CD4-positive, alpha-beta T cell treated with Interleukin-1 beta for 1 hour (primary cell): ENCODE measurements at places on chromosomes 7 and 10.

GRCh38 chr10:86952106-86952505, 5.3 kb downstream of the MMRN2 start:
- no peak for DNase-seq

DNA sequence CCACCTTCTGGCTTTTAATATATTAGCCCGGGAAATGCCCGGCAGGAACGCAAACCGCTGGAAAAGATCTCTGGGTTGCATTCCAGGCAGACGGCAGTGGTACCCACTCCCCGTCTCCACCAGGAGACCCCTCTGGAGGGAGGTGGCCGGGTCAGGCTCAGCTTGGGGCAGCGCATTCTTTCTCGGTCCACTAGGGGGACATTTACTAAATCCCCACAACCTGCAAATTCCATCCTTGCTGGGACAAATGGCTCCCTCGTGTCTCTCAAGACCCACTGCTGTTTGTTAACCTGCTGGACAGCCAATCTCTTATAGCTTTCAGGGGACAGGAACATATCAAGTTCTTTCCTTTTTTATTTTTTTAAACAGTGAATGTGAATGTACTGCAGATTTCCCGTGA, 45.8 kb upstream of the CARD11 start:
- no peak for DNase-seq

DNA sequence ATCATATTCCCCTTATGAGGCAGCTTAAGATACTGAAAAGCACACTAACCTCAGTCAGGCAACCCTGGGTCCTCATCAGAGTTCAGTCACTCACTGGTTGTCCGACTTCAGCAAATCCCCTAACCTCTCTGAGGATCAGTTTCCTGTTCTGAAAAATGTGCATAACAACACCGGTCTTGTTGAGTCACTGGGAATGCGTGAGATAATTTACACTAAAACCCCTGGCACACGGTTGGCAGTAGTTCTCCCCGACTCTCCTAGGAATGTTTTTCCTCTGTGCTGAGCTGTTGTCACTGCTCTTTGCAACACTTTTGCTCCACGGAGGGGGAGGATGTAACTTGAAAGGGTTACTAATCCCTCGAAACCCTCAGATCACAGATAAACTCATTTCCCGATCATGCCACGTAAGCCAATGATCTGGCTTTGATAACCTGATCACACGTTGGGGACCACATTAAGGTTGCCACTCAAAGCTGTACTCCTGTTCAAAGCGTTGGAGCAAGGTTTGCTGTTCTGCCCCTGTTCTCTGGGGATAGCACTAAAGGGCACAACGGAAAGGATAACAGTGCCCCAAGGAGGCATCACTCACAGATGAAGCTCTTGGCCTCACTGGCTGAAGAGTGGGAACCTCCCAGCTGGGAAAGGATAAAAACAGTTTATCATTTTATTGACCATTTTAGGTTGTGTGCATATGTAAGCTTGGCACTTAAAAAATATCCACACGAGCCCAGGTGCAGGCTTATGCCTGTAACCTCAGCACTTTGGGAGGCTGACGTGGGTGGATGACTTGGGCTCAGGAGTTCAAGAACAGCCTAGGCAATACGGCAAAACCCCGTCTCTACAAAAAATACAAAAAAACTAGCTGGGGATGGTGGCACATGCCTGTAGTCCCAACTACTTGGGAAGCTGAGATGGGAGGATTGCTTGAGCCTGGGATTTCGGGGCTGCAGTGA, 5.0 kb upstream of the RBM17 start:
- DNase-seq, result peak; percentile 54

GRCh38 chr10:36669615-36670352, 455.6 kb upstream of the ANKRD30A start:
- no peak for DNase-seq

- DNase-seq, result no peak
These were observed 152.9 kb upstream of the CSTF2T start for GRCh38 chr10:51852297-51852696.

DNA sequence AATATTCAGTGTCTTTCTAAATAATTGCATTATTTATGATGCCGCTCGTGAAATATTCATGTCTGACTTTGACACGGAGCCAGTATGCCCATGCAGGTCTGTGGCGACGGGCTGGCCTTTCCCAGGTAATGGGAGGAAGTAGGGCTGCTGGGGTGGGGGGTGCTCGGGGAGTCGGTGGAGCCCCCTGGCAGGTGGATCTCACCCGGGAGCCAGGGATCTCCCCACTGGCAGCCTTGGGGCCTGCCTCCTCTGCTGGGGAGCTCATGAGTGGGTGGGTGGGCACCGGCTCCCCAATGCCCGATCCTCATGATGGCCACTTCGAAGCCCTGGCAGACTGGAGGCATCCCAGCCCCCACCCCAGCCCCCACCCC, 52.8 kb downstream of the PWWP2B start:
- DNase-seq, result no peak

DNA sequence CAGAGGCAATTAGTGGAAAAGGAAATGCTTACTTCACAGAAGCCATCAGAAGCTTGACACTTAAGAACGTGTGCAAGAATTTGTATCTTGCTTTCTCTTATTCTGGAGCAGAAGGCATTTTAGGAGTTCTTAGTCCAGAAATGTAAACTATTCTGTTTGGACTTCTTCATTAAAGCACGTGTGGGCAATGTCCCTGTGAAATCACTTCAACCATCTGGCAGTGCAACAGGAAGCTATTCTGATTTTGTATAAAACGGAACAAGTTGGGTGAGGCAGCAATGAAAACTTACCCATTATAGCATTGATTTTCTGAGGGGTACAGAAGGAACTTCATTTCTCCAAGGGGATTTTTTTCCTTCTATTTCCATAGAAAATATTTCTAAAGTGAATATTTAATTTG, 21.3 kb upstream of the ARHGAP21 start:
- DNase-seq, result no peak

DNA sequence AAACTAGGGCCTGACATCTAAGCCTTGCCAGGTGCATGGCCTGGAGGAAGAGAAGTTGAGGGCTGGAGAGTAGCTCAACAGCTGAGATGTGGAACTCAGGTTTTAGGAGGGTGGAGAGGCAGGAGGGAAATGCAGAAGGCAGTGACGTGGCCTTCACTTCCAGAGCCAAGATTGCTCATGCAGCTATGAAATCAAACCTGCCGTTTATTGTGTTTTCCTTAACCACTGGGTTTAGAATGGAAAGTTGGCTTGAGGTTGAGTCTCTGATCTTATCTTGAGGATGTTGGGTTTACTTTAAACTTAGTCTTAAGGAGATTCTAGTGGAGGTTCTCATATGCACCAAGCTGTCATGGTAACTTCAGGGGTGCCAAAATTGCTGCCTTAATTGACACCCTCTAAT, 178.6 kb downstream of the SORCS3 start:
- DNase-seq, result no peak

- DNase-seq, result no peak
These were observed 2.4 kb downstream of the MEPCE start for GRCh38 chr7:100432053-100432452.

GRCh38 chr10:96764425-96765060, 44.2 kb upstream of the PIK3AP1 start:
- DNase-seq, result no peak

DNA sequence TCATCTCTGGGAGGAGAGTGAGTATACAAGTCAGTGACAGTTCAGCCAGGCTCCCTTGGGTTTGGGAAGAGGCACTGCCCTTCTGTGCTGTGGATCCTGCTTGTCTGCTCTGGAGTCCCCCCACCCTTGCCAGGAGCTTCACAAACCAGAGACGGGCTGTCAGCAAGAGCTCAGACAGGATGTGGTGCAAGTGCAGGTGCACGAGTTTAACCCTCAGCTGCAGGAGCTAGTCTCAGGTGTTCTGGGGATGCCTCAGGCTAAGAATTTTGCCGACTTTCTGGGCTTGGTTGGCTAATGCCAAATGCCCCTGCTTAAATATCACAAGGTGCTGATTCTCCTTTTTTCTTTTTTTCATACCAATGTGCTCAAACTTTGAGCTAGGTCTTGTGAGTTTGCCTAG, 22.3 kb downstream of the ZNF783 start:
- peak; percentile 59 for DNase-seq

- DNase-seq, result no peak
These were observed 2.1 kb downstream of the NHLRC2 start for GRCh38 chr10:113856563-113856962.

DNA sequence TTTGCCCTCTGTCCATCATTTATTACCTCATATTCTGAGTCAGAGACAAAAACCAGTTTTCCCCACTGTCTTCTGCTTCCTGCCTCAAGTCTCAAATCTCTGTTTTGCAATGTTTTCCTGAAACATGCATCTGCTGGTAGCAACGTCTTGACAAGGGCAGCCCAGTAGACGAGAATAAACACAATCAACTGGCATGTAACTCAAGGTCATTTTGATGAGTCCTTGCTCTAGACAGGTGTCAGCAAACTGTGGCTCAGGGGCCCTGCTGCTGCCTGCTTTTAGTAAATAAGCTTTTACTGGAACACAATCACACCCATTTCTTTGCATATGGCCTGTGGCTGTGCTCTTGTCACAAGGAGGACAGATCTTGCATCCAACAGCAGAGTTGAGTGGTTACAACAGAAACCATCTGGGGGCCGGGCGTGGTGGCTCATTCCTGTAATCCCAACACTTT, 59.8 kb downstream of the ITIH5 start:
- no peak for DNase-seq

DNA sequence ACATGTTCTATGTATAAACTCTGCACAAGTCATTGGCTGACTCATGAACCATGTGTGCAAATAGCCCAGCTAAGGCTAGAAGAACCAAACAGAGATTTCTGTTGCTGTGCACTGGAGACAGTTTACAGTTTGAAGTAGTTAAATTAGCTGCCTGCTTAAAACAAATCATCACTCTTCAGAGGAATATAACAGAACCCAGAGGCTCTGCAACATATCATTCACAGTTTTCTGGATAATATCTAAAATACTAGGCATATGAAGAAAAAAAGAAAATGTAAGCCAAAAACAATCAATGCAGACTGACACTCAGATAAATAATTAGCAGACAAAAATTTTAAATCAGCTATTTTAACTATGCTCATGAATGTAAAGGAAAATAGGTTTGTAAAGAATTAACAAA, 23.6 kb upstream of the FAM204A start:
- DNase-seq, result no peak

- DNase-seq, result no peak
These were observed 21.0 kb downstream of the ITPRIP start for GRCh38 chr10:104317269-104317710.

DNA sequence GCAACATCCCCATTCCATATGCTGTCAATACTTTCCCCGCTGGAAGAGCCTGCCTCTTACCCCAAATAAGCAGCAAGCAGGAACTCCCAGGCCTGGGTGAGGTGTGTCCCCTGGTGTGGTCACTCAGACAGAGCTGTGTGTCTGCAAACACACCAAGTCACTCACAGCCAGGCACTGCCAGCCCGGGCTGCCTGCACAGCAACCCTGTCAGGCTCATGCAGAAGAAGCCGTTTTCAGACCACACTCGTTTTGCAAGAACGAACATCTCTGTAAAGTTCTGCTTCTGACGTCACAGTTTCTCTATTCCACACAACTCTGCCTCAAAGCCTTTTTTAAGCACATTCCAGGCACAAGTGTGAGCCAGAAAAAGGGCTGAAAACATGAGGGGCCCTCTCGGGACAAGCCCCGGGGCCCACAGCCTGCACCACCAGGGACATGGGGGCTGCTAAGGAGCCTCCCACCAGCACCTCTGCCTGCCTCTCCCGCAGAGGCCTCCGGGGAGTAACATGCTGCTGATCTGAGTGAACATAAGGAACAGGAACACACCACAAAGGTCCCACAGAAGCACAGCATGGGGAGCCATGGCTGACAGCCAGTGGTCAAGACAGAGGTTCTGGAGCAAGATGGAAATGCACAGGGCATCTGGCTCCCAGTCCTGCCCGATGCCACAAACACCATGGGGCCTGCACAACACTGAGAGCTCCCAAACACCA, 11.4 kb downstream of the PTPRN2 start:
- no peak for DNase-seq

GRCh38 chr10:13173616-13174015, 12.3 kb downstream of the MCM10 start:
- no peak for DNase-seq

DNA sequence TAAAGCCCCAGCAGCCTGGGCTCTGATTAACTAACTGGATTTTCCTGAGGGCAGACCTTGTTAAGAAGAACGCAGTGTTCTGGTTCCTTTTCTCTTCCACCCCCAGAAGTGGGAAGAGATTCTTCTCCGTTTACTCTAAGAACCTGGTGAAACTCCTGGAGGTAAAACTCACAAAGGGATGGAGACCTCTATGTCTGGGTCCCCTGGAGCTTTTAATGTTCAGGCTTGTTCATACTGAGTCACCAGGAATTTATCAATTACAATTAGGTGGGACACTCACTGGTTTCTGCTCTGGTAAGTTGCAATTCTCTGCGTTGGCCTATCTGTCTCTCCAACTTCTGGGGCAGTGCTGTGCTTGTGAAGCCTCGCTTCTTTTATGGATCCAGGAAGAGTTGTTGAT, 73.3 kb upstream of the CACNB2 start:
- DNase-seq, result no peak

DNA sequence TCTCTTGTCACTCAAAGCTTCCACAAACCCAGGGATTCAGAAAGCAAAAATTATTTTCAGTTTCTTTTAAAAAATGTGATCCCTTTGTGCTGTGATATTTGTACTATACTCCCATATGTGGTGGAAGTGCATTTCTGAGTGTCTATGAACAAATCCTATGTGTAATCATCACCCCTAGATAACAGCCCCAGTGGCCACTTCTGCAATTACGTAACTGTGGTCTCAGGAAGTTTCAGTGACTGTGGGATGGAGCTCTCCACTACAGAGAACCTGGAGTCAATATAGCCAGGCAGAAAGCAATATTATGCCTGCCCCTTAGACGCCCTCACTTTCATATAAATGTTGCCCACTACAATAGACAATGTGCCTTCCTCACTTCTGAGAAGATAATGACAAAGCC, 1101.7 kb upstream of the GHITM start:
- no peak for DNase-seq

DNA sequence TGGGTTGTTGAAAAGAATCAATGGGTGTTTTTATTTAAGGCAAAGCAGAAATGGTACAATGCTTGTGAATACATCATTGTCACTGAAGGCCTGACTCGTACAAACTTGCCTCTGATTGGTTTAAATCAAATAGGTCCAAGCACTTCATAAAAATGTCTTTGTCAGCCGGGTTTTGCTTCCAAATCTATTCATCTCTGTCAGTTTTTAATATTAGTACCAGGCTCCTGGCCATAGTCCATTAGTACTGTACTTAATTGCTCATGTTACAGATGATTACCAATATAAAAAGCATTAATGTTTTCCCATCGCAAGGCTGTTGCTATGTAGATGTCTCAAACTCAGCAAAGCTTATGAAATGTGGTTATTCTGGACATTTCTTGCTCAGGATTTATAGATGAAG, 171.9 kb downstream of the ARID5B start:
- no peak for DNase-seq

DNA sequence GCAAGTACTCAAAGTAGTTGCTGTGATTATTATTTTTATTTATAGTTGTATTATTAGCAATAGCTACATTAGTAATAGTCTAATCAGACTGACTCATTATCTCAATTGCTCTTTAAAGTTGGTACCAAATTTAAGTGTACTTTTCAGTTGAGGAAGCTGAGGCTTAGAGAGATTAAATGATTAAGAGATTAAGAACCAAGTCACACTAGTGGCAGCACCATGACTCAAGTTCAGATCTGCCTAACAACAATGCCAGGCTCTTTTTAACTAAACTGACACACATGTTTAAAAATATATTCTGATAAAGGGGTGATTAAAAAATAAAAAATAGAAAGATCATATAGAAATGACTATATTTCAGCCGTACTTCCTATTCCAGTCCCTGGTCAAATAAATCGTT, 42.0 kb downstream of the FZD1 start:
- DNase-seq, result no peak
